ENCODE measurements at places on chromosomes 13 and 19.

- no peak for DNase-seq
Measured at GRCh38 chr19:45834970-45835369, 19.9 kb upstream of the RSPH6A start.

DNA sequence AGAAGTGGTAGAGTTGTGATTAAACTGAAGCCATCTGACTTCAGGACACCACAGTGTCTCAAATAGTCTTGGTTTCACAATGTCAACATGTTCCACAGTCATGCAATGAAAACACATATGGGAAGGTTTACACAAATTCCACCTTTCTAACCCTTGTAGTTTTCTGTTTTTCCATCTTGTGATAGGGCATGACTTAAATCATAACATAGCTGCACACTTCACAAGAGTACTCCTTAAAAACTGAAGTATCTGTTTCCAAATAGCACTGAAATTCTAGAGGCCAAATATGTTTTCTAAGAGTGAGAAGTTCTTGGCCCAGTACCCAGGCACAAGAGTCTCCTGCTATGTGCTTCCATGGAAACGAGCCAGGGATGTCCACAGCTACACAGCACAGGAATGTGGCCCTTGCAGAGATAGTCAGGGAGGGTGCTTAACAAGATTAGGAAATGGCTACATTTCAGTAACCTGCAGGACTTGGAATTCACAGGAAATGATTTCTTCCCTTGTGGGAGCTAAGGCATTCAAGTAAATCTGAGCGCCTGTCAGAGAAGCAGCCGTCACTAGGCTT, 269.1 kb downstream of the NDFIP2 start:
- no peak for DNase-seq

GRCh38 chr13:88704600-88705275, 1033.6 kb downstream of the SLITRK5 start:
- no peak for DNase-seq

- DNase-seq = no peak
Measured at GRCh38 chr13:27130223-27130978, 41.2 kb downstream of the USP12 start.

DNA sequence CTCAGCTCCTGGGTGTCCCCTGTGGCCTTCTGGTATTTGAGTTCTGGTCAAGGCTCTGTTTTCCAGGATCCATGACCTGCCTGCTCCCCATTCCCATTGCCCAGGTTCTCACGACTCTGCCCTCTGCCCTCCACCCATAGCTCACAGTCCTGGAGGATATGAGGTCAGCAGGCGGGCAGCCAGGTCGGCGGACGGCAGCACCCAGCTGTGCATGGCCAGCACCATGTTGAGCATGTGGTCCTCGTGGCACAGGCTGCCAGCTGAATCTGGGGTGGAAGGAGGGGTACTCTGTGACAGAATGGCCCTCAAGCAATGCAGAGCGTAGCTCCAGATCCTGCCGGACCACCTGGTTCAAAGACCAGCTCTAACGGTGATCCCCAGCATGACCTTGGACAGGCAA, 5.1 kb downstream of the RASGRP4 start:
- no peak for DNase-seq

All from thoracic aorta (tissue), 2 donors.